ENCODE measurements at places on chromosomes 12 and 14.
A peak's percentile ranks its signal among the peaks of the same experiment; 100 is the strongest.

GRCh38 chr14:52442602-52443001 is 109.7 kb downstream of the TXNDC16 start:
- DNase-seq, result no peak

DNA sequence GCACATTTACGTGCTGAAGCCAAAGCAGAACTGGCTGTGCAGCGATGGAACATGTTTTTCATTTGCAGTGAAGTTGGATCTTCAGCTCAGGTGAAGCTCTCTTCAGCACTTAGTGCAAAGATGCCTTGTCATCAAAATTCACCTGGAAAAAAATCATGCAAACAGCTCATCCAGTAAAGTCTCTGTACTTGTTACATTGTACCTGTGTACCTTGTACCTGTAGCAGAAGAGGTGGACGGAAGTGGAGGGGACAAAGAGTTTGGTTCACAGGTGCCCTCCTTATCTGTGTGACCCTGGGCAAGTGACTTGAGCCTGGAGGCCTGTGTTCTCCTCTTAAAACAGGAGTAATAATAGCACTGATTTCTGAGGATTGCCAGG is 54.0 kb downstream of the ADGRD1 start:
- no peak for DNase-seq

GRCh38 chr12:92860521-92860920 is 68.6 kb downstream of the EEA1 start:
- no peak for DNase-seq

DNA sequence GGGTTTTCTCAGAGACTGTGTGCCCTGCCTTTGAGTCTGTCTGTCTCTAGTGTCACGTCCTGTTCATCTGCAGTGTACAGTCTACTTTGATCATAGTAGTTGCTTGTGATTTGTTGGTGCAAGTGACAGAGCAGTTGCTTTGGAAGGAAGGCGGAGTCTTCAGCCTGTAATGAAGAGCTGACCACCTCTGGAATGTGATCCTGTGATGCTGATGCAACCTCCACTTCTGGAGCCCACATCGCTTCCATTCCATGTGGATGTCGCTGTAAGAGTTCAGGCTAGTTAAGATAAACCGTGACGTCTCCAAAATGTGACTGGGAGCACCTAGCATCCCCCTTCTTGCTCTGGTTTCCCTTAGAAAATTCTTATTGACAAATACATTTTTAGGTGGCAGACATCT is 51.8 kb downstream of the PELI2 start:
- DNase-seq, result no peak

GRCh38 chr12:61272441-61272840 is 987.8 kb upstream of the USP15 start:
- DNase-seq, result no peak

DNA sequence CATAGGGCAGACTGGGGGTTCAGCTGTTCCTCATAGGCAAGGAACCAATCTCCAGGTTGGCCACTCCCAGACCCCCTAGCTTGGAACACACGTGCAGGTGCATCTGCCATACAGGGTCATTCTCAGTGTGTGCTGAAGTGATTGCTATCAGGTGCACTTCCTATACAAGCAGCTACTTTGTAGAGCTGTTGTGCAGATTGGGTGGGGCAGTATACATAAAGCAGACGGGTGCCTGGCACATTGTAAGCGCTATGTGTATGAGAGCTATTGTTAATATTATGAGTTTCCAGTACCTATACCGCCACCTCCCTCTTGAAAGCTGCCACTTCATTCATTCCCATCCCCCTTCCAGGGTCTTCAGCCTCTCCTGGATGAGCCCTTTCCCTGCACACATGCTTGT is 17.3 kb downstream of the IRF2BPL start:
- no peak for DNase-seq

DNA sequence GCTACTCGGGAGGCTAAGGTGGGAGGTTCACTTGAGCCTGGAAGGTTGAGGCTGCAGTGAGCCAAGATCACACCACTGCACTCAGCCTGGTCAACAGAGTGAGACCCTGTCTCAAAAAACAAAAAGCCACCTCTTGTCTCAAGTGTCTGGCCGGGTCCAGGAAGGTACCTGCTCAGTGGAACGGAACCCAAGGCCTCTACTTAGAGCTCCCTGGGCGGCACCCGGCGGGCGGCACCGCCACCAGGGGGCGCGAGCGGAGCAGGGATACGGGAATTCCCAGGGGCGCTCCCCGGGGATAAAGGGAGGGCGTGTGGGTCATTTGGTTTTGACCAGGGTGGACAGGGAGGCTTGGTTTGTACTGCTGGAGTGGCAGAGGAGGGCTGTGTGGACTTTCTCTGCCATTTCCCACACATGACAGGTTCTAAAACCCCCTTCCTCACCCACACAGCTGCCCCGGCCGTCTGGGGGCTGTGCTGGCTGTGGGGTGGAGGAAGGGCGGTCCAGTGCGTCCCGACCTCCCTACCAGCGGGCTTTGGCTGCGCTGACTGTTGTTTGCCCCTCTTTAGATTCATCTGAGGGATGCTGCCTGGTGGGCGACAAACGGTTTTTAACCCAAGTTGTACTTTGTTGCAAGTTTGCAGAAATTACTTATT is 91.4 kb downstream of the SETD3 start:
- peak; percentile 35 for DNase-seq

DNA sequence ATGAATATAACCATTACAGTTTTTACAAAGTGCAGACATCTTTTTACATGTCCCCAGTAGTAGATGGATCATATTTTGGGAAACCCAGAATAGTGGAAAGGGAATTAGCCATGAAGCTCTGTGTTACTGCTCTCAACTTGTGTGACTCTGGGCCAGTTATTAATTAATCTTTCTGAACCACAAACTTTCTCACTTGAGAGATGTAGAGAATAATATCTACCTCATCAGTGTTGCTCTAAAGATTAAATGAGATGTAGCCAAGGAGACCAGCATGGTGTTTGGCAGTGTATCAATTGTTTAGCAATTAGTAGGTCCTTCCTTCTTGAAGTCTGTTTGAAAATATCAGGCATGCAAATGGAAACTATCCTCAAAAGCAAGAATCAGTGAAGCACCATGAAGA is 169.2 kb downstream of the TMTC2 start:
- DNase-seq, result no peak

GRCh38 chr12:125519026-125519651 is 453.9 kb downstream of the AACS start:
- DNase-seq, result no peak

GRCh38 chr14:54688229-54688628 is 121.3 kb downstream of the SAMD4A start:
- no peak for DNase-seq

DNA sequence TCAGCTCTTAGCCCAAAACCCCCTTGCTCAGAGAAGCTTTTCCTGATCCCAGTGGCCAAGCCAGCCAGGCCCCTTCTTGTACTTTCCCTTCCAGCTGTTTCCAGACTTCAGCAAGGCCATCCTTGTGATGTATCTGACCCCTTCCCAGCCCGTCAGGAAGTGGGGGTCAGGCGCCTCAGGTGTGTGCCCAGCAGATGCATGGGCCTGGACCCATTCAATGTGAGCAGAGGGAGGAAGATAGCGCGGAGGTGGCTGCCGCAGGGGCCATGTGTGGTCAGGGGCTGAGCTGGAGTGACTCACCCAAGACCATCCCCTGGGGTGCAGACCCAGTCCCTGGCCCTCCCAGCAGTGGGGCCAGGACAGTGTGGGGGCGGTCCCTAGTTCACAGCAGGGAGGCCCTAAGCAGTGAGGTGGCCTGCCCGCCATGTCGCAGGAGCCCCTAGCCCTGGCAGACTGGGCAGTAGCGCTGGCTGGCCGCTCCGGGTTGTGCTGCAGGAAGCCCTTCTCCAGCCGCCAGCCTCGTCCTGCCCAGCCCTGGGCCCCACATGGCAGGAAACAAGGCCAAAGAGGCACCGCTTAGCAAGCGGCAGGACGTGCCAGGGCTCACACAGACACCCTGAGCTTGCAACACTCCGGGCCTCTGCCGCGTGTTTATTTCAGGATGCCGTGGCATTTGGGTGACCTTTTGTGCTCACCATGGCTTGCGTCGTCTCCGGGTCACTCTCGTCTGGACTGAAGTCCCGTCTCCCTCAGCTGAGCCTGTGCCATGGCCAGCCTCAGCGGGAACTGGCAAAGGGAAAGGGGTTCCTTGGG is 12.0 kb downstream of the ADSS1 start:
- no peak for DNase-seq

- peak; percentile 57 for DNase-seq
These were observed at the start of gene SAV1 for GRCh38 chr14:50667996-50668825. SAV1 (minus strand) TSS chr14:50668306; CDS start chr14:50667967, 339 bp downstream.

- no peak for DNase-seq
These were observed 179.9 kb upstream of the EEA1 start for GRCh38 chr12:93108985-93109384.

- no peak for DNase-seq
These were observed 25.7 kb downstream of the KCTD10 start for GRCh38 chr12:109451400-109451799.

GRCh38 chr14:96001866-96002497 is 37.2 kb upstream of the C14orf132 start:
- DNase-seq, result no peak

- DNase-seq, result no peak
These were observed 518 bp upstream of the OSBPL8 start for GRCh38 chr12:76560086-76560491.

- no peak for DNase-seq
These were observed 11.1 kb downstream of the ABCB9 start for GRCh38 chr12:122955156-122955555.

DNA sequence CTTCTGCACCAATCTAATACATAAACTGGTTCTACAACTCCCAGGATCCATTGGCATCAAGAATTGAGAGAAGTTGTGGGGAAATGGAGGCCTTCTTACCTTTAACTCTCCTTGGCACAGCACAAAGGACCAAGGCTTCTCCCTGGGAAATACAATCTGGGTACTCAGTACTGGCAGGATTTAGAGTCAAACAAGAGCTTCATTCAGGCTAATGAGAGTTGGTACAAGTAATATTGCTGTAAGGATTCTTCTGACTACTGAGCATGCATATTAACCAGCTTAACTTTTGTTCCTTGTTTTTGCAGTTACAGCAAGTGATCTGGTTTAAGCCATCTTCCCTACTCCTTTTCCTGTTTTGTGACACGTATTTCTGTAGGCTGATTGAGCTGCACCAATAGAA is 76.2 kb upstream of the FERMT2 start:
- DNase-seq, result no peak

- DNase-seq, result no peak
These were observed 279.9 kb upstream of the FAR2 start for GRCh38 chr12:28869197-28869596.

DNA sequence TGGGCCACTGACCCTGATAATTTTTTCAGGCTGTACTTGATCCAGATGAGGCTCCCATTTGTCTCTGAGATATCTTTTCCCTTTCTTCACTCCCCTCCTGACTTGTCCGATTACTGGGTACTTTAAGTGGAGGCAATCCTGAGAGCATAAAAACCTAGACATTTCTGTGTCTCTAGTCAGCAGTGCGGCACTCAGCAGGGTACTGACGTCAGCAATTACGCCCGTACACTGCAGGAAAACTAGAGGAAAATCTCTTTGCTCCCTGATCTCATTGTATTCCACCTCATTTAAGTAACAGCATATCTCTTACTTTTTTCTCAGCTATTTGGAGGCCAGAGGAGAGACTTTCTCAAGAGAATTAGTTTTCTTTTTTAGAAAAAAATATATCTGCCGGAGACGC is 315.5 kb upstream of the OR4E1 start:
- no peak for DNase-seq

- DNase-seq, result no peak
These were observed 11.1 kb downstream of the AEBP2 start for GRCh38 chr12:19450362-19450761.

GRCh38 chr12:23938422-23938821 is 11.0 kb downstream of the SOX5 start:
- DNase-seq, result no peak

DNA sequence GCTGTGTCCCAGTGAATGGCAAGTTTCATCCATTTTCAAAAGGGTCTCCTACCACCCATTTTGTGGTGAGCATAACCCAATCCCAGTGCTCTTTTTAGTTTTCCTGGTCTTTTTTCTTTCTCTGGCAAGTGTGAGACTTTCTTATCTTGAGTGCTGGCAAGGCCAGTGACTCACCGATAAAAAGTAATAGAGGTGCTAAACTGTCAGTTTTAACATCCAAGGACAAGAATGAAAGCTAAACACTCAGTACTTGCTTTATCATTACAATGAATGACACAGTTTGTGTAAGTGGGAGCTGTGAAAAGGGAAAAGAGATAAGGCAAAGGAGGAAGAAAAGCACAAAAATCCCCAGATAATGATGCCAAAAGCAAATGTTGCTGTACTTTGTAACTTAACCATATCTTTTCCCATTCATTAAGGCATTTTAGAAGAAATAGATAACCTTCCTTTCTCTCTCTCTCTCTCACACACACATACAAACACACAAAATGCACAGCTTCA is 4.9 kb upstream of the LRIG3 start:
- DNase-seq, result no peak

- no peak for DNase-seq
These were observed 35.9 kb downstream of the SLC11A2 start for GRCh38 chr12:50990147-50990727.

DNA sequence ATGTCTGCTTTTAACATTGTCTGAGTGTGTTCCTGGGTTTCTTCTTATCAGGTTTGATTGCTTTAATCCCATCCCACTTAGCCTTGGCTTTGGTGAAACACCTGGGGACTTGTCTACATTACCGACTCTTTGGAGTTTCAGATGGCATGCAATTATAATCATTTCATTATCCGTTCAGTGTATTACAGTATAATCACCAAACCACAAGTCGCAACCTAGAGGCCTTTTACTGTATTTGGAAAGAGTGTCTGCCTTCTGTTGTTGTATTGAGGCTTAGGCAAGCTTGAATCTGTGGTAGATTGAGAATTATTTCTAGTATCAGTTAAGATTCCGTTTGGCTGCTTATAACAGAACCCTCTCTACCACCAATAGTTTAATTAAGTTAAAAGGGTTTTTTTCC is 103.9 kb downstream of the TGFB3 start:
- no peak for DNase-seq

DNA sequence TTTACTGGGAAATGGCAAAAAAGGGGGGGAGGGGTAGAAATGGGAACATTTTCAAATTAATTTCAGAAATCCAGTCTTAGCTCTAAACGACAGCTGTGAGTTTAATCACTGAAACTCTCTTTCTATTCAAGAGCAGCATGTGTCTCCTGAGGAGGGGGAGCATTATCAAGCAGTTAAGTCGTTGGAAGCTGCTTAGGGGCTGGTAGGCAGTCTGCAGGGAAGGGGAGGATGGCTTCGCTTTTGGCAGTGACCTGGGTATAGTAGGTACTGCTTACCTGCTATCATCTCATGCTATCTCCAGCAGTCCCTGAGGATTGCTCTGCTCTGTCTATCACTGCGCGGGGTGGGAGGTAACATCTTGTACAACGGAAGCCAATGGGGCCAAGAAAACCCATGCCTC is 567.4 kb downstream of the NRXN3 start:
- DNase-seq, result no peak

- no peak for DNase-seq
These were observed 10.0 kb downstream of the LHX5 start for GRCh38 chr12:113461666-113462065.

GRCh38 chr12:77442633-77443032 is 377.3 kb upstream of the E2F7 start:
- no peak for DNase-seq

- DNase-seq, result no peak
These were observed 494.5 kb downstream of the TMEM132D start for GRCh38 chr12:129409281-129409680.

Measured in activated naive CD4-positive, alpha-beta T cell treated with anti-CD3 and anti-CD28 coated beads, Interleukin-2, amount 50 U/mL, for 16 hours (primary cell).